ENCODE measurements at places on chromosomes 3 and 15. TPM values are rescaled to one million over a fixed set of nuclear protein-coding genes. Genes with fewer than 3 reads are reported as not detected.
A peak's percentile ranks its signal among the peaks of the same experiment; 100 is the strongest.

FANCD2OS gene
- not detected for total RNA-seq

TM4SF18 gene
- 1.4 TPM for total RNA-seq

ZIC1 gene
- total RNA-seq, result not detected

OXSM gene
- 5.0 TPM for total RNA-seq

IL17RD gene
- 2.8 TPM for total RNA-seq

PRRT3 gene
- 1.8 TPM for total RNA-seq

FSIP1 gene
- total RNA-seq, result 8.6 TPM

DNA sequence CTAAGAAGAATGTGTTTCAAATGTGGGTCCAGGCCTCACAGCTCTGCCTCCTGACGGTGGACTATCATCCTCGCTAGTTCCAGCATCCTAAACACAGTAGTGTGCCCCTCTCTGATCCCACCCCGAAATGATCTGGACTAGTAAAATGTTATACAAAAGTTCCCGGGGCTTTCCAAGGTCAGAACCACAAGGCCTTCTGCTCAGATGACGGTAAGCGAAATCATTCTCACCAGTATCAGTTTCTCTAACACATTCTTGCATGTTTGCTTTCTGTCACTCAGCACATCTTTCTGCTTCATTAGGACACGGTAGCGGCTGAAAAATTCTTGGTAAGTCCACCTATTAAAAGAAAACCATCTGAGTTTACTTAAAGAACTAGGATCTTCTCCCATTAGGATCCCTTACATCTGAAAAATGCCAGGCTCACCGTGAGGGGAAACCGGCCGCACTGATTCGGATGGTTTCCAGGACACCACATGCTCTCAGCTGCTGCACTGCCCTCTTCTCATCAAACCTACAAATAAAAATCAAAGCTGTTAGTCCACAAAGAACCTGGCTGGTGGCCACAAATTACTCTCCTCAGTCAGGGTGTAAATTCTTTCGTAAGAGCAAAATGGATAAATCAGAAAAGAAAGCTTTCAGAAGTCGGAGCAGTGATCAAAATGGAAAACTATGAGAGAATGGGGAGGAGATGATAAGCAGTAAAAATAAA is 83.9 kb upstream of the MYO5C start:
- peaks cover 4% of the 10 kb centered on the region for H3K36me3 ChIP-seq
- no peaks in the 10 kb centered on the region for H3K27me3 ChIP-seq
- no peak overlapping the region for H3K27ac ChIP-seq
- no peak overlapping the region for H3K4me3 ChIP-seq
- no peaks in the 10 kb centered on the region for H3K4me1 ChIP-seq
- DNase-seq, result no peak

DNA sequence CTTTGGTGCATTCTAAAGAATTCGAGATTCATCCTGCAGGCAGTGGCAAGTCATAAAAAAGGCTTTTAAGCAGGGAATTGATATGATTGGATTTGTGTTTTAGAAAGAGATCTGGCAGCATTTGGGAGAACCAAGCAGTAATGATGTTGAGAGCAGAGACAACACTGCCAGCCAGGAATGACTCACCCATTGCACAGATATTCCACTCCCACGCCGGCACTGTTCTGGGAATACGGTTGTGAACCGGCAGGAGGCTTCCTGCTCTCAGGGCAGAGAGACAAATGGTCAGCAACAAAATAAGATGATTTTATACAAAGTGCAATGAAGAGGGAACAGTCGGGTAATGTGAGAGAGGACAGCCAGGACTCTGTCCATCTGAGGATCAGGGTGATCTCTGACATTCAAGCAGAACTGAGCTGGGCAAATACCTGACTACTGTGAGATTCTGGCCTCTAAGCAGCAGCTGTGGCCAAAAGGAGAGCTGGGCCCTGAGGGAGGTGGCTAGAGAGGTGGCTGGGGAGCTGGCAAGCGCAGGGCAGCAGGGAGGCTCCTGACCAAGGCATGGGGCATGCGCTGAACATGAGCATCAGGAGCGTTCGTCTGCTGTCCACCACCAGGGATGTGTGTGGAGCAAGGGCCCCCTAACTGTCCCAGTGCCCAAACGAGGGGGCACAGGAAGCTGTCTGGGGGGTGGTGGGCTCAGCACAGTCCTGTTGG is 56.1 kb upstream of the PLXNA1 start:
- no peak overlapping the region for H3K4me3 ChIP-seq
- no peak overlapping the region for H3K27ac ChIP-seq
- no peak for DNase-seq
- no peaks in the 10 kb centered on the region for H3K36me3 ChIP-seq
- H3K4me1 ChIP-seq, result peaks cover 16% of the 10 kb centered on the region

DNA sequence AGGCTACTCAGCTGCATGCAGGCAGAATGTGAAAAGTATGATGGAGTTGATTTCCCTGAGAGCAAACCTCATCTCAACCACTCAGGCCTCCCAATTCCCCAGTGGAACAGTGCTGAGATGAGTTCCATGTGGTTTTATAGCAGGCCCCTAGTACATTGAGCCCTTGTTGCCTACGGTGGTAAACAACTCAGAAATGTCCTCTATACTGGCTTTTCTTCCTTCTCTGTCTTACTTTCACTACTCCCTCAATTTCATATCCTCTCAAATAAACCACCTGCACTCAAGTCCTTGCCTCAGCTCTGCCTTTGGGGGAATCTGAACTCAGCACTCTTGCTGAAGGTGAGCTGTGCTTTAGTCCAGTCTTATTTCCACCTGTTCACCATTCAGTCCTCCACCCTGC is 399.9 kb downstream of the PDCD6IP start:
- DNase-seq, result no peak
- no peak overlapping the region for H3K27ac ChIP-seq
- H3K27me3 ChIP-seq, result no peaks in the 10 kb centered on the region
- H3K36me3 ChIP-seq, result no peaks in the 10 kb centered on the region

DNA sequence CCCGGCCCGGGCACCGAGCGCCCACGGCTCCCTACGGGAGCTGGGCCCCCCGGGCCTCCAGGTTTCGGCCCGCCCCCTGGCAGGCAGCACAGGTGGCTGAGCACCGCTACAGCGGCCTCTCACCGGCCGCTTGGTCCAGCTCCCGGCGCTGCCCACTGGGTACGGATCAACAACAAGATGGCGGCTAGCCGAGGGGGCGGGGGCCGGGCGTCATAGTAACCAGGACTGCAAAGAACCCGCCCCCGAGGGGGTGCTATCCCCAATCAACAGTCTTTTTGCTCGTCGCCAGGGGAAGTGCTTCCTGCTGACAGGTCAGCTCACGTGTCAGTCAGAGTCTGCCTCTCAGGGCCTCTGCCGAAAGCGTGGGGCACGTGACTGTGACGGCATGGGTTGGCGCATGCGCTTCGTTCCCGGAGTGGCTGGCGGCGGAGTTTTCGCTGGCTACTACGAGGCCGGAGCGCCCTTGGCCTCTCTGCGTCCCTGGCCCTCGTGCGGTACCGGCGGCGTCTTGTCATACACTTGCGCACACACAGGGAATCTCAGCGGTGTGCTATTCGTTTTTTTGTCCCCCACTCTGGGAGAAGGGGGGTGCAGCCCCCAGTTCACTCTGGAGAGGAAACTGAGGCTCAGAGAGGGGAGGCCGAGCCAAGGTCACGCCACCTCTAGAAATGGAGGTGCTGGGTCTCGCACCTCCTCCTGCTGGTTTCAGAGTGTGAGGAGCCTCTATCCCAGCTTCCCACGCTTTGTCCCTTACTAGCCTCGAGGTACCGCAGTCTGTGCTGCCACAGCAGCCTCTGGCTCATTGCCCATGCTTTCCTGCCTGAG is at the start of gene IP6K1:
TSS of gene IP6K1 (minus strand) at position 186 of the 825 bp plus-strand sequence. CDS start 38,502 bp downstream, outside the sequence.
- H3K27me3 ChIP-seq, result no peaks in the 10 kb centered on the region
- H3K36me3 ChIP-seq, result no peaks in the 10 kb centered on the region
- peaks cover 28% of the 10 kb centered on the region for H3K4me1 ChIP-seq
- peak within 1 kb of the TSS; percentile 93 for H3K4me3 ChIP-seq
- peak; percentile 100 for DNase-seq

DNA sequence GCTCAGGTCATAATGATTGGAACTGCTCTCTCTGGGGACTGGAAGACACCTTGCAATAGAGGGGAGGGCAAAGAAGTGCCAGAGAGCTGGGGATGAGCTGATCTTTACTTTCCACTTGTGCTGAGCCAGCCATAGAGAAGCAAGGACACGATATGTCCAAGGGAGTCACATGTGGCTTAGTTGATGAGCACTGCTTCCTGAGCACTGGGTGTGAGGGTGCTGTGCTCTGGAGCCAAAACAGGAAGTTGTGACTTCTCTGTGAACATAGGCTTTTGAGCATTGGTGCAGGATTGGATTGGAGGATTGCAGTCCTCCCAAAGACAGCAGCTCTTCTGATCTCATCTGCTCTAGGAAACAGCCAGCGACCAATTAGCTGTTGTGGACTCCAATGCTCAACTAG is 6.7 kb downstream of the PARP14 start:
- peaks cover 13% of the 10 kb centered on the region for H3K36me3 ChIP-seq
- no peak overlapping the region for H3K27ac ChIP-seq
- H3K27me3 ChIP-seq, result no peaks in the 10 kb centered on the region
- DNase-seq, result no peak
- no peak overlapping the region for H3K4me3 ChIP-seq
- H3K4me1 ChIP-seq, result peaks cover 3% of the 10 kb centered on the region

DNA sequence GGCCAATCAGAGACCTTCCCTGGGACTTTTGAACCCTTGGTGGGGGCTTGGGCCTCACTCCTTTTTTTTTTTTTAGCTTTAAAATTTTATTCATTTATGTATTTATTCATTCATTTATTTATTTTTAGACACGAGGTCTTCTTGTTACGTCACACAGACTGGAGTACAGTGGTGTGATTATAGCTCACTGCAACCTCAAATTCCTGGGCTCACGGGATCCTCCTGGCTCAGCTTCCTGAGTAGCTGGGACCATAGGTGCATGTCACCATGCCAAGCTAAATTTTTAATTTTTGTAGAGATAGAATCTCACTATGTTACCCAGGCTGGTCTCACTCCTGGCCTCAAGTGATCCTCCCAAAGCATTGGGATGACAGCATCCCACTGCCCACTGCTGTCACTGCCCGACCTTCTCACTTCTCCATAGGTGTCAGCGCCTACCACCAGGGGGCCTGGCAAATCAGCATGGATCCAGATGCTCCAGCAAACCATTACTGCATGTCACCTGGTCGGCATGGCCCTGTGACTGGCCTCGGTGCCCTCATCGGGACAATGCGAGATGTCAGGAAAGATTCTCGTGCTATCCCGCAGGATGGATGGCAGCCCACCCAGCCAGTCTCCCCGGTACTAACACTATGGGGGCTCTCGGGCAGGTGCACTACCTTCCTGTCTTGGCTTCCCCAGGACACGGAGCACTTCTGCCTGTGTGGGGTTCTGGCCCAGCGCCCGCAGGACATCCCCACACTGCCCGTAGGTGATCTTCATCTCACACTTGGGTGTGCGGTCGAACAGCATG is 3.0 kb downstream of the MYL3 start:
- H3K27ac ChIP-seq, result no peak overlapping the region
- no peak for DNase-seq
- H3K4me1 ChIP-seq, result no peaks in the 10 kb centered on the region

DNA sequence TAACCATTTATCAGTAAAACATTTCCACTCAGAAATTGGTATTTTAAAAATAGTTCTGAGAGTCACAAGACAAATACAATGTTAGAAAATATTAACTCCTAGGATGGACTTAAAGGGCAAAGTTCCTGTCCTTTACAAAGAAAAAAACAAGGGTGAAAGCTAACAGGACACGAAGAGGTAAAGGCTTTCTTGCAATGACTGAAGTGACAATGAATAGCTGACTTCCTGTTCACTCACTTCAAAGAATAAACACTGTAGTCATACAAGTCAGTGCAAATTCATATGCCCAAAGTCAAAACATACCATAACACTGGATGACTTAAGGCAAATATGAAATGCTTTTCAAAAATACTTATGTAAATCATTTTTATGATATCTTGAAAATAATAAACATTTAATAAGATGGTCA is 1389.8 kb upstream of the ALCAM start:
- no peak overlapping the region for H3K4me3 ChIP-seq
- no peak for DNase-seq
- H3K27me3 ChIP-seq, result no peaks in the 10 kb centered on the region

DNA sequence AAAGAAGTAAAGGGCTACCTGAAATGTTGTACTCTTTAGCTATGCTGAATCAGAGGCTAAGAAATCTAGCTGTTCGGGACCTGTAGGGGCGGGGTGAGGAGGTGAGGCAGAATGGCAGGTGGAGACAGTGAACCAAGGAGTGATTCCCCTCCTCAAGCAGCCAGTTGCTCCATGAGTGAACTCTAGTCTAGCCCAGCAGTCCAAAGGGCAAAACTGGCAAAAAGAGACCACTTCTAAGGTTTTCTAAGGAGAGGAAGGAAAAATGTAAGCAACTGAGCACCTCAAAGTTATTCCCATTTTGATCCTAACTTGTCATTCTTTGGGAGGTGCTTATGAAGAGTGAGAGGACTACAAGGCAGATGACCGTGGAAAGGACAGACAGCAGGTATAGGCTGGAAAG is 19.3 kb upstream of the TOPAZ1 start:
- H3K27me3 ChIP-seq, result peaks cover 18% of the 10 kb centered on the region
- DNase-seq, result no peak
- no peak overlapping the region for H3K27ac ChIP-seq
- H3K4me1 ChIP-seq, result no peaks in the 10 kb centered on the region
- H3K4me3 ChIP-seq, result no peak overlapping the region

GRCh38 chr15:74050127-74050526 is 32.2 kb downstream of the GOLGA6A start:
- H3K4me3 ChIP-seq, result no peak overlapping the region
- H3K4me1 ChIP-seq, result peaks cover 49% of the 10 kb centered on the region
- no peaks in the 10 kb centered on the region for H3K36me3 ChIP-seq
- no peak for DNase-seq
- H3K27me3 ChIP-seq, result no peaks in the 10 kb centered on the region
- H3K27ac ChIP-seq, result peak overlapping the region; percentile 80

- no peaks in the 10 kb centered on the region for H3K27me3 ChIP-seq
- no peak for DNase-seq
- no peak overlapping the region for H3K27ac ChIP-seq
- no peak overlapping the region for H3K4me3 ChIP-seq
- no peaks in the 10 kb centered on the region for H3K4me1 ChIP-seq
Measured at GRCh38 chr15:45612790-45613415, 21.9 kb upstream of the SQOR start.

DNA sequence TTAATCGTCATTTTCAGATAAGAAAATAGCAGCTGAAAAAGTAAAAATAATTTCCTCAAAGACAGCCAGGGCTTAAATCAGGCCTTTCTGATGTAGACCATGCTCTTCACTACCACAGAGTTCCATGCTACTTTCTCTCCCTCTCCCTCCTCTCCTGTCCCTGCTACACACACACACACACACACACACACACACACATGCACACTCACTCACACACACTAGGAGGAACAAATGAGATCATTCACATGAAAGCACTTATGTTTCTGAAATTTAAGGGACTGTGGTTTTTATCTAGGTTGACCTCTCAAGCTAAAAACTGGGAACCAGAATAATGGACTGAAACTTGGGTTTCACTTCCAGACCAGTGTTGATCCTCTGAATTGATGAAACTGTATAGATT is 4.1 kb upstream of the PSMA4 start:
- H3K36me3 ChIP-seq, result no peaks in the 10 kb centered on the region
- no peak for DNase-seq
- no peaks in the 10 kb centered on the region for H3K27me3 ChIP-seq
- H3K4me3 ChIP-seq, result no peak overlapping the region
- H3K4me1 ChIP-seq, result peaks cover 2% of the 10 kb centered on the region

Measured in transverse colon (tissue), 4 donors.